ENCODE measurements at places on chromosomes 6 and 20.

DNA sequence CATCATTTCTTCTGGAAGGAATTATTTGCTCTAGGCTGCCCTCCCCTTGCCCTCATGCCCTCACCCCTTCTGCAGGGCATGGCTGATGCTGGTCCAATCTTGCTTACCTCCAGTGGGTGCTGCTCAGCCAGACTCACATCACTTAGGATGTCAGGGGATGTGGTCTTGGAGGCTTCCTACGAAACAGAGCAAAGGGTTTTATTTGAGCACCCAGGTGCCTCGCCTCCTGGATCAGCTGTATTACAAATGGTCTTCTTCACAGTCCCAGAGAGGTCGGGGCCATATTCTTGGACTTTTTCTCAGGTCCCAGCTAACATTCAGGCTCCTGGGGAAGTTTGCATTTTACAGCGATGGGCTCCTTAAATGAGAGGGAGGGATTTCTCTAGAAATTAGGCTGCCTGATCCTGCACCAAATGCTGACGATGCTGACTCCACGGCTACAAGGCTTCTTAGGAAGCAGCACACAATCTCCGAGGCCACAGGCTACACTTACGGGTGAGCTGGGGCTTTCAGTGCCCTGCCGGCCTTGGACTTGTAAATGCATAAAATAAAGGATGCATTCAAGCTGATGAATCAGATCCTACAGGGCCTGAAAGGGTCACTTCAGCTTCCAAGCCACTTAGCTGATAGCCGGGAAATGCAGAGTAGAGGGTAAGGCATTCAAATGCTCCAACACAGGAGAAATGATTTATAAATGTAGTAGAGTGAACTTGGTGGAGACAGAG is 159.8 kb upstream of the ECI2 start:
- no peak for DNase-seq

DNA sequence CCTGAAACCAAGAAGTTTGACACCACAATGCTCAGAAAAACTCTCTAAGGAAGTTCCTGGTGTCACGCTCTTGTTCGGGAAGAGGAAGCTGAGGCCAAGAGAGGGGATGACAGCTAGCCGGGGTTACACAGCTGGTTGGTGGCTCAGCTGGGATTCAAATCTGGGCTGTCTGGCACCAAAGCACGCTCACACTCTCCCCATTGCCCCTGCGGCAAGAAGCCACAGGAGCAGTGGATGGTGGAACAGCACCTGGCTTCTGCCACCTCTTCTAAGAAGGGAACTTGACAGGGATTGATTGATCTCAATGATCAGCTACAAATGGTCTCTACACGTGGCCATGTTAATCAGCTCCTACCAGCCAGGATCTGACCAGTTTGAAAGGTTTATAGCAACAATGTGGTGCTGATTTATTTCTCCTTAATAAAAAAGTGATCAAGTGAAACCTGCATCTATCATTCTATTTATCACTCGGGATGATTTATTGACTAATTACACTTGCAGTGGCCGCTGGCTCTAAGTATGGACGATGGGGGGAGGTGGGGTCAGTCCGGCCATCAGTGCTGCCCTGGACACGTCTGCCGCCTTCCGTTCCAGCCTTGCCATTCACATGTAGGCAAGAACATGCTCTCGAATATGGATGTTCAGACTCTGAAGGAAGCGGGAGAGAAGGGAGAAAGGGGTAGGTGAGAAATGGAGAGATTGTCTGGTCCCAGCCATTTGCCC is 71.9 kb upstream of the TOP1 start:
- DNase-seq: no peak

GRCh38 chr6:90440586-90441283 is 144.1 kb upstream of the BACH2 start:
- DNase-seq: no peak

- DNase-seq: no peak
Observed at GRCh38 chr6:111865049-111865585, 8.1 kb downstream of the FYN start.

DNA sequence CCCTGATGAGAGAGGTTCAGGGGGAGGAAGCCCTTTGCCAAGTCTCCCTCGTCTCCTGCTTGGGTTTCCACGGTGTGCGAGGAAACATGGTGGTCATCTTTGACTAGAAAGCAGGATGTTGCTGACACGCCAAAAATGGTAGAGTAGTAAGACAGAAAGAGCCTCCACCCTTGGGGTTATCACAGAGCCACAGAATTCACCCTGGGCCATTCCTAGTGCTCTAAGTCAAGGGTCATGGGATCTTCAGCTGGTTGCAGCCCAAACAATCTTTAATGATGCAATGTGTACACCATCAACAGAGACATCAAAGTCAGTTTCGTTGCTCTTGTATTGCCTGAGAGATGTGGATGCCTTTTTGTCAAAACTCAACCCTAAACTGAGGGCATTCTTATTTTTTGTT is 201.9 kb downstream of the LY86 start:
- DNase-seq: no peak

GRCh38 chr6:6729971-6730370 is 141.5 kb downstream of the LY86 start:
- DNase-seq: no peak

GRCh38 chr6:117446861-117447260 is 21.1 kb upstream of the ROS1 start:
- no peak for DNase-seq

GRCh38 chr6:5394280-5394679 is 133.0 kb downstream of the FARS2 start:
- no peak for DNase-seq

- peak; percentile 82 for DNase-seq
Observed at GRCh38 chr6:168884646-168885086, 369.0 kb downstream of the THBS2 start.

DNA sequence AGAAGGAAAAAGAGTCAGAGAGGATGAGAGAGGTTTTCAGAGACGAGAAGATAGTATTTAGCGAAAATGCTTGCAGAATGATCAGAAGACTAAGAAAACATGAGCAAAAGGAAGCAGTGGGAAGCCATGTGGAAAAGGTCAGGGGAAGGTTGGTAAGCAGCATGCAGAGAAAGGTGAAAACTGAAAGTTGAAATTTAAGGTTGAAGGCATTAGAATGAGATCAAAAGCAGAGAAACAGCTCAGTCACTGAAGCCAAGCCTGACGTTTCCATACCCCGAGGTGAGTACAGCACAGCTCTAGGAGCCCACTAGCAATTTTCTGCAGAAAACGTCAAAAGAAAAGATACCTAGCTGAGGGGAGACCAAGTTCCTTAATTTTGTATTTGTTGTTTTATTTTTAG is 19.1 kb upstream of the TFB1M start:
- no peak for DNase-seq

DNA sequence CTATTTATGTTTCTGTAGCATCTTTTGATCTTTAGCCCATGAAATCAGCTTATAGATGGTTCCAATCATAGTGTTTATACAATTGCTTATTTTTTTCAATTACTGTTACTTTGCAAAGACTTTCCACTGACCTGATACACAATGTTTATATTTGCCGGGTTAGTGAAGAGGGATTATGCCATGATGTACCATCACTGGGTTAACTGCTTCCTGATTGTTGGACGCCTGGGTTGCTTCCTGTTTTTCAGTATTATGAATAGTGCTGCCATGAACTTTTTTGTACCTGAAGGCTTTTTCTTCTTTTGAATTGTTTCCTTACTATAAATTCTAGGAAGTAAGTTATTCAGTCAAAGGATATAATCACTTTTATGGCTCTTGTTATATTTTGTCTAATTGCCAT is 6.9 kb downstream of the MANBAL start:
- no peak for DNase-seq

DNA sequence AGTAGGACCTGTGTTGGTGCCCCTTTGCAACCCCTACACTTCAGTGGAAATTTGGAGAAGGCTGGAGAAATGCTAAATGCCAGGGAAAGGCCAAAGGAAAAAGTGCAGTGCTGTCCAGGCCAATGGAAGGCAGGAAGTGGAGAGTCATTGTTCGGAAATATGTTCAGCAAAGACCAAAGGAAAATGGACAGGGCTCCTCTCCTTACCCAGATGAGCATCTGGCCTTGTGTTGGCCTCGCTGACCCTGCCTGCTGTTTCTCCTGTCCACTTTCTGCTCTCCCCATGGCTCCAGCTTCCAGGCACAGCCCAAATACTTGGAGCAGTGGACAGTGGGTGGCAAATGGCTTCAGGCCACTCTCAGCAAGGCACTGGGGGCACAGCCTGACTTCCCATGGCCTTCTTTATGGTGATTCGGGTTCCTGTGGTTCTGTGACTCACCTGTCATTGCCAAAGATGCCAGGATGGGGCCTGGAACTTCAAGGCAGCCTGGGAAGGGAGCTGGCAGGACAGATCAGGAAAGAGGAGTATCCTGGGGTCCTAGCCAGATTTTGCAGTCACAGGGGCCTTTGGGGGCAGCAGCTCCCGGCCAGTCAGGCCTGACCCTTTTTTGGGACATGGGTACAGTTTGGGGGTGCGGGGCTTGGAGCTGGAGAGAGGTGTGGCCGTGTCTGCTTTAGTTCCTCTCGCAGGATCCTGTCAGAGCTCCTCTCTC is 190.9 kb upstream of the SLC24A3 start:
- no peak for DNase-seq

DNA sequence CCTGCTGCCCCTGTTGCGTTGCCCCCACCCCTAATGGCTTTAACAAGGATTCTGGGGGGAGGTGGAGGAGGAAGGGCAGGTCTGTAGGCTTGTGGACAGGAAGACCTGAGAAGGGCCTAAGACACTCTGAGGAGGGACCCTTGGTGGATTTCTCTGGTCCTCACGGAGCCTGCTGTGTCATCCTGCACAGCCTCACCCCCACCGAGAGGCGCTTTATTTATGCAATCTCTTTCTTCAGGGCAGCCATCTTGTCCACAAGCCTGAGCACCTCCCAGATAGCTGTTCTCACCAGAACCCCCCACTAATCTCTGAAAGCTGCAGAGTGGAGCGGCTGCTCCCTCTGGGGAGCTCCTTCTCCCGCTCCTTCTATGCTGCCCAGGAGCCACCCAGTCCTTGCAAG is 59.3 kb upstream of the MLN start:
- no peak for DNase-seq

DNA sequence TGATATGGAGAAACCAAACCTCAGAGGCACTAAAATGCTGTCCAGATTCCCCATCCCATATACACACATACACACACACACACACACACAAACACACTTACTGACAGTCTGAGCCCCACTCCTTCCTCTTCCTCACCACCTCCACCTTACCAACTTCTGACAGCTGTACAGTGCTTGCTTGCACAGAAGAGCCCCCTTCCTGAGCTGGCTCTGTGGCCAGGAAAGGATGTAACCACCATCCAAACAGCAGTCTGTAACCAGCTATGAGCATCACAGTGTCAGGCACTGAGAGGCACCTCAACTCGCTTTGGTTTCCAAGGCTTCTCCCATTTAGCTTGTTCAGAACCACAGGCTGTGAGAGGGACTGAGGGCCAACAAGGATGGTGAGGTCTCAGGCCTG is 5.9 kb upstream of the C6orf136 start:
- DNase-seq: no peak

- no peak for DNase-seq
Observed at GRCh38 chr6:139839506-139840156, 465.2 kb upstream of the CITED2 start.

GRCh38 chr6:93786474-93787330 is 367.3 kb upstream of the EPHA7 start:
- DNase-seq: no peak

DNA sequence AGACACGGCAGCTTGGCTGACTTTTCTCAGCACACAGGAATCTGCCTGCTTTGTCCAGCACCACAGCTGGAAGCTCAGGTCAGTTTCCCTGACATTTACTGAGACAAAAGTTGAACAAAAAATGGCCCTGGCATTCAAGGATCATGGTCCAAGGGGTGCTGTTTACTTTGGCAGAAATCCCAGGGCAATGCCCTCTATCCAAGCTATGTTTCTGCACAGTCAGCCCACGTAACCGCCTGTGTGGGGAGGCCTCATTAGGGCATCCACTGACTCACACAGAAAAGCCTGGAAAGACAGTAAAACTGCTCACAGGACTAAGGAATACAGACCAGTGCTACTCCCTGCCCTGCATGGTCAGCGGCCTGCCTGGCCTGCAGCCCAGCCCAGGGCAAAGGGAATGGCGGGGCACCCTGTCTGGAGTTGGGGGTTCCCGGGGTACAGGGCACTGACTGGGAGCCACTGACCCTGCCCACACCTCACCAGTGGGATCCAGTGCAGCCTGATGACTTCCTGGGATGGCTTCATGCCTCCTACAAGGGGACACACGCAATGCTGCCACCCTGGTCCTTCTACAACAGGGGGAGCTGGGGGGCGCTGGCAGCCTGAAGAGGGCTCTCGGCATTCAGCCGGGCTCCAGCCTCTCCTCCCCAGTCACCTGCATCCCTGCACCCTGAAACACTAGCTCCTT is 77.1 kb downstream of the NINL start:
- DNase-seq: no peak

DNA sequence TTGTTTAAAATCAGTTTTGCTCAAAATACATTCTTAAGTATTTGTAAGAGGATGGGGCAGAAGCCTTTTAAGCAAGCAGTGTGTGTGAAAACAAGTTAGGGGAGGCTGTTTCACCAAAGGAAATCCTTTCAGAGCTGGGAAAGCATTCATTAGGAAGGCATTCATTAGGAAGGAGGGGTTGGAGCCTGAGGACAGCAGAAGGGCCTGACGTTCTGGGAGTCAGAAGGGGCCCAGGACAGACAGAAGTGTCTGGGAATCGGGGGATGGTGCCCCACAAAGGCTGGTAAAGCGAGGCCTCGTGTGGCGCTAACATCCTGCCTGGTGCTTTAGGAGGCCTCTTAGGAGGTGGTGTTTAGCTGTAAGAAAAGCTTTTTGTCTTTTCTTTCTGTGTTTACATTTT is 80.6 kb upstream of the NXT1 start:
- no peak for DNase-seq

DNA sequence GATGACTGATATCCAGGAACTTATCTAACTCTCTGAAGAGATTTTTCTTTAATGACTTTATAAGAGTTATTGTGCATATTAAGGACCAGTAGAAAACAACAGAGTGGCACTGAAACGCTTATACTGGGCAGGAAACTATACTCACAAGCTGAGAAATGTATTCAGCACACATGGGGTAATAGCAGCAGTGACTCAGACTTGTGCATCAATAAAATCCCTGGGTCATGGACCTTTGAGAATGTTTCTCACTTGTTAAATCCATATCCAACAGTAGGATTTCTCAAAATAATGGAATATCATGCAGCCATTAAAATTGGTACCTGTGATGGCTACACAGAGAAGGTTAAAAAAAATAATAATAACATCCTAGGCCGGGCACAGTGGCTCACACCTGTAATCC is 219.5 kb downstream of the BTBD9 start:
- no peak for DNase-seq

GRCh38 chr6:43770372-43771209 is 580 bp downstream of the VEGFA start:
- no peak for DNase-seq
